ENCODE measurements at places on chromosomes 13 and 19. TPM values are rescaled to one million over a fixed set of nuclear protein-coding genes. Genes with fewer than 3 reads are reported as not detected.
A peak's percentile ranks its signal among the peaks of the same experiment; 100 is the strongest.

MBD3L2 gene
- polyA plus RNA-seq = not detected

WDR88 gene
- polyA plus RNA-seq = not detected

TRIM28 gene
- polyA plus RNA-seq = 698 TPM

GRCh38 chr19:29532097-29532496 lies 6.3 kb downstream of the VSTM2B start:
- DNase-seq = no peak

GRCh38 chr19:35115177-35115951 lies at the start of gene FXYD3:
Gene FXYD3 (plus strand): TSS chr19:35115823. CDS start chr19:35119377, 3,554 bp downstream.
- DNase-seq = peak; percentile 21

DNA sequence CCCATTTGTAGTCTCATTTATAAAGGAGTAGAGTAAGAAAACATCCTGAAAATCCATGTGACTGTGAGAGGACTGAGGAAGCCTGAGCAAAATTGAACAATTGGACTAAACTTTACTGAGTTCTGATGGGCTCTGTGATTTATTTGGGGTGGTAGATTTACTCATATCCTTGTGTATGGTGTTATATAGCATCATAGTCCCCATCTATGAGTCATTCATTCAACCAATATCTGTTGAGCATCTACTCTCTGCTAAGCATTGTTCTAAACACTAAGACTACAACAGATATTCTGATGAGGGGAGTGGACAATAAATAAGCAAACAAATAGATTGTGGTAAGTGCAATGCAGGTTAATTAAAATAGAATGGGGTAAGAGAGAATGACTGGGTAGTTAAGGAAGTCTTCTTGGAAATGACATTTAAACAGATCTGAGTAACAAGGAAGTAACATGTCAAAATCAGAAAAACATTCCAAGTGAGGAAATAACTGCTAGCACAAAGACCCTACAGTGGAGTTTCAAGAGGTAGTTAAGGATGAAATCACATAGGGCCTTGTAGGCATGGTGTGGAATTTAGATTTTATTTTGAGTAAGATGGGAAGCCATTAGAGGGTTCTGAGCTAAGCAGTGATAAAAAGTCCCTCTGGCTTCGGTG lies 36.3 kb upstream of the MLNR start:
- DNase-seq = no peak

- peak; percentile 33 for DNase-seq
Observed at GRCh38 chr13:29877456-29878078, 27.1 kb upstream of the UBL3 start.

All from brain (organoid and tissue), 16 donors.